GM19239 (cell line): ENCODE measurements at places on chromosomes 3 and 15.
A peak's percentile ranks its signal among the peaks of the same experiment; 100 is the strongest.

DNA sequence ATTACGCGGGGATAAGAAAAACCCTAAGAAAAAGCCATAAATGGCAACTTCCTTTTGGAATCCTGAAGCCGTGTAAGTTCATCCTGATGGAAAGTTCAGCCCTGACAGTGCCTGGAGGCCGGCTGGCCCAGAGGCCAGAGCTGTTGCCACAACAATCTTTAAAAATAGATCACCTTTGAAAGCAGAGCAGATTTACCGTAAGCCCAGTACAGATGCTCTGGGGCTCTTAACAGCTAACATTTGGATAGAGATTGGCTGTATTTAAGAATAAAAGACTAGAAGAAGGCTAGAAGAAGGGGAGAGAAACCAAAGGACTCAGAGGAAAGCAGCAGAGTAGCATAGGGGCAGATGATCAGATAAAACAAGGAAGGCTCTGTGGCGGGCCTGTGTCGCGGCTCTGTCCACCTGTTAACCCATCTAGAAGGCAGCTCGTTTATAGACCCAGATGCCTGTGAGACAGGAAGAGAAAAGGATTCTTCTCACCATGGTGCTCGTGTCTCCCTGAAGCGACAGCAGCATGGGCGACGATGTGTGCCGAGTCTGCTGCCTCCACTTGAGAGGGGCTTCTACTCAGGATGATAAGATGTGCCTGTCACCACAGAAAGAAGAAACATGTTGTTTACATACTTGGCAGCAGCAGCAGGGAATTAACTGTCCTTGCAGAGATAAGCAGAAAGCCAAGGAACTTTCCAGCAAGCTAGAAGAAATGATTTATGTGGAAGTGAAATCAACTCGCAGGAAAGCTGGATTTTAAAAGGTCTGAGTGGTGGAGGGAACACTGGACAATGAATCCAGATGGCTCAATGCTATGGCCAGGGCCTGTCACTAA is 69.9 kb downstream of the SYNM start:
- no peak for DNase-seq

DNA sequence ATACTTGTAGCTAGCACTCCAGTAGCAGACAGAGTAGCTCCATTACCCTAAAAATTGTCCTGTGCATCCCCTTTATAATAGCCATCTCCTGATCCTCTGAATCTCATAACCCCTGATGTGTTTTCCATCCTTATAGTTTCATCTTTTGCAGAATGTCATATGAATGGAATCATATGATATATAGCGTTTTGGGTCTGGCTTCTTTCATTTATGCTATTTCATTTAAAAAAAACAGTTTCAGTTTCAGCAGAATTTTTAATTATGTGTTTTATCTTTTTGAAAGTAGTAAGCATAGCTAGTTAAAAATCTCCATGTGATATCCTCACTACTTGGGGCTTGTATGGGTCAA is 132.7 kb downstream of the KLF13 start:
- no peak for DNase-seq

DNA sequence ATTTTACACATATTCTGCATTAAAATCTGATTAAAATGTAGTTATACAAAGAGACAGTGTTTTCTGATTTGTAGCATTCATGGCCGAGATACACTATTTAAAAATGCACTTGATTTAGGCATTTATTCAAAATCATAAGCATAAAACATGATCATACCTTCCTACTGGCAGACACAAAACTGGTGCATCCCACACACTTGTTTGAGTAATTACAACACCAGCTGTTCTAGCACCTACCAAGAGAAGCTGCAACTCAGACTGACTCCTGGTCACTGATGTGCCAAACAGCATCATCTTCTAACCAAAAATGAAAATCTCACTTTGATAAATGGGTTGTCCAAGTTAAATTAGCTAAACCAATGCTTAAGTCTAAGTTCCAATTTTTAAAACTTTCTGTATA is 262.7 kb upstream of the NSMCE3 start:
- DNase-seq: no peak

- no peak for DNase-seq
Observed at GRCh38 chr3:94299716-94300115, 236.9 kb downstream of the NSUN3 start.

DNA sequence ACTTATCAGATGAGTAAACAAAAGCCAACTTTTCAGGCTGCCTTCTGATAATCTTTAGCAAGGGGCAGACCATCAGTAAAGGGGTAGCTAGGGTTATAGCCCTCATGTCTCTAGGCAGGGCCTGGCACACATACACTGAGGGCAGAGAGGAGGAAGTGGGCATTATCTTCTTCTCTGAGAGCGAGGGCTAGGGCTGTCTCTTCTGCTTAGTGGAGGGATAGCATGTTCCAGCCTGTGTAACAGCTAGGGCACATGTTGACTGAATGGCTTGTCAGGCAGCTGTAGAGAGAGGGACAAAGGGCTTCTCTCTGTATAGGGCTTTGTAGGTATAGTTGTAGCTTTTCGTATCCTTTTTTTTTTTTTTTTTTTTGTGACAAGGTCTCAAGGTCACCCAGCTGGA is 17.8 kb downstream of the CRTC3 start:
- DNase-seq: no peak

DNA sequence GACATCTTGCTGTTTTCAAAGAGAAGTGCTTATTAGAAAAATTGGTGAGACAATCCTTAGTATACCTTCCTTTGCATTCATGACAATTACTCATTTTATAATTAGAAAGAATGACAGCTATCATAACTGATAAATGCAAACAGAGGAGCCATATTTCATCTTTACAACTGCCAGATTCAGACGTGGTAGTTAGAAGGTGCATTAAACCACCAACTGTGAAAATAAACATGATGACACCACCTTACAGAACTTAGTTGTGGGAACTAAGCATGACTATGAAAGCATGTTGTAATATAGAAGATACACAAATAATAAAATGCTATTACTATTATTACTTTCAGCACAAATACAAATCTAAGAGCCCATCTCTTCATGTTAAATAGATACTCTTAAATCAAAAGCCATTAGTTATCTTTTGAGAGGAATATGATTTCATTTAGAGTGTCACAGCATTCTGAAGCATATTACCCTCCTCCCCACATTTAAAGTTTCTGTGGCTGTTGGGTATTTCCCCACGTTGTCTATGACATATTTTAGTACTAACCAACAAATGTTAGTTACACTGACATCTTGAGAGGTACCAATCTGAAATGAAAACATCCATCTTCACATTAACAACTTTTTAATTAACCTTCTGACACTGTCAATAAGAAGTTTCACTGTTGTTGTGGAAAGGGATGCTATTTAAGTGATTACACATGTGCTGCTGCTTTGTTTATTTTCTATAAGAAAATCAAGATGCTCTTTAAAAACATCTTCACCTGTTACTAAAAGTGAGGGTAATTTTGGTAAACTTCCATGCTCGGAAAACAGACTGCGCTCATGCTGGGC is 163.8 kb downstream of the LSAMP start:
- no peak for DNase-seq

GRCh38 chr15:22941179-22941578 is 39.0 kb downstream of the CYFIP1 start:
- no peak for DNase-seq

DNA sequence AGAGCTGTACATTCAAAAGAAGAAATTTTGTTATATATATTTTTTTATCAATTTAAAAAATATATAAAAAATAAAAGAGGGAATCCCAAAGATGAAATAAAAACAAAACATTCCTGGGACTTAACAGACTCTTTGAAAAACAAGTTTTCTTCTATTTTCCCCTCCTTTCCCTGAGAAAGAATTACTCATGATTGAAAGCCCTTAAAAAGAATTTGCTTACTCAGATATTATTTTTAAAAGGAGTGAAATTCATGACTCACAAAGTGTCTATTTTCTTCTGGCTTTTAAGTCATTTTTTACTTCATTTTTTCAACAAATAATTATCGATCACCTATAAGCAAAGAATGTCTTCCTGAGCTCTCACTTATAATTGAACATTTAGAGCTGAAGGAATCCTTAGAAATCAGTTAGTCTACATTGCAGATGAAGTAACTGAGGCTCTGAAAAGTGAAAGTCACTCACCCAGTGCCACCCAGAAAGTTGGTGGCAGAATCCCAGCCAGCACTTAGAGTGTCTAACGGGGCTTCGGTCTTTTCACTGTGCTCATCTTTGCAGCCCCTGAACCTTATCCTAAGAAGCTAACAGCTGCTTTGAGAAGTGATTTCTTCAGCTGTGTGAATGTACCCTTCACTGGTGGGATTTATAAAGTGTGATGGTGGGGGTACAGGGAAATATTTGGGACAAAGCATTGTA is 42.5 kb upstream of the NUDT16 start:
- DNase-seq: no peak

- DNase-seq: peak; percentile 41
Observed at GRCh38 chr15:73240866-73241499, 127.8 kb downstream of the HCN4 start.

GRCh38 chr3:68706096-68706495 is 226.3 kb downstream of the TAFA4 start:
- no peak for DNase-seq

DNA sequence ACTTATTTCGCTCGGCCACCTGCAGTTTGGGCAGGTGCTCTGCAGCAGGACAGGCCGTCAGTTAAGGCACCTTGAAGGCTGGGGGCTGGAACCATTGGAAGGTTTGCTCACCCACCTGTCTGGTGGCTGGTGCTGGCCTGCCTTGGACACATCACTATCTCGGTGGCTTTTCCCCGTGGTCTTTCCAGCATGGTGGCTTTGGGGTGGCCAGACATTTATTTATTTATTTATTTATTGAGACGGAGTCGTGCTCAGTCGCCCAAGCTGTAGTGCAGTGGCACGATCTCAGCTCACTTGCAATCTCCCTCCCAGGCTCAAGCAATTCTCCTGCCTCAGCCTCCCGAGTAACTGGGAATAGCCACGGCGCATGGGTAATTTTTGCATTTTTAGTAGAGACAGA is 11.7 kb downstream of the ISG20 start:
- no peak for DNase-seq

- no peak for DNase-seq
Observed at GRCh38 chr3:61876797-61877196, 315.4 kb downstream of the PTPRG start.

DNA sequence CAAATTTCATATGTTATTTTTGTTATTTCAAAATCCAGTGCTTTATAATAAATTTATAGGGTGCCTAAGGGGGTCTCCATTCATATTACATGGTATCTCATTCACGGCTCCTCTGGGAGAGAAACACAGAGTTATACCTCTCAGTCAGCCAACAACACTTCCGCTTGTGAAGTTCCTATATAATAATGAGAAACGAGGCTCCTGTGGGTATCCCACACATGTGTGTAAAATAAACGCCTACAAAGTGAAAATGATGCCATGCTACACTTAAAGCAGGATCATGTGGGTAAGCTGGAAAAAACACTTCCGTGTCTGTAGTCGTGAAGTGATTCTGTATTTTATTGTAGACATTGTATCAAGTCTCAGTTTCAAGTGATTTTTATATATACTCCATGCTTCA is 218.8 kb upstream of the ICE2 start:
- DNase-seq: no peak

DNA sequence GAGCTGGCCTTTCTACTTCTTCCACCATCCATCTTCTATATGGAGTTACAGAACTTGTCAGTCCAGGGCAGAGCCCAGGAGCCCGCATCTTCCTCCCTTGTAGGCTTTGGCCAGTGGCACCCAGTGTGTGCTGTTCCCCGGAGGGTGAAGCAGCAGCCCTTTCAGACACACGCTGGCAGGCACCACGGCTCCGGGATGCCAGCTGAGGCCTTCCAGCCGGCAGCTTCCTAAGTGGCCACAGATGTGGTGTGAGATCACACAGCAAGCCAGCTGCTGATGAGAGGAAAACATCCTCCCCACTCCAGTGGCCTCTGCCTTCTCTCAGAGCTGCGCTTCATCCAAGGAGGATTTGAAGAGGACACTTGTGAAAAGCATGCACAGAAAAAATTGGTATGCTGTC is 24.1 kb downstream of the CRABP1 start:
- no peak for DNase-seq

GRCh38 chr3:45055032-45055410 is 28.9 kb downstream of the CLEC3B start:
- DNase-seq: no peak

DNA sequence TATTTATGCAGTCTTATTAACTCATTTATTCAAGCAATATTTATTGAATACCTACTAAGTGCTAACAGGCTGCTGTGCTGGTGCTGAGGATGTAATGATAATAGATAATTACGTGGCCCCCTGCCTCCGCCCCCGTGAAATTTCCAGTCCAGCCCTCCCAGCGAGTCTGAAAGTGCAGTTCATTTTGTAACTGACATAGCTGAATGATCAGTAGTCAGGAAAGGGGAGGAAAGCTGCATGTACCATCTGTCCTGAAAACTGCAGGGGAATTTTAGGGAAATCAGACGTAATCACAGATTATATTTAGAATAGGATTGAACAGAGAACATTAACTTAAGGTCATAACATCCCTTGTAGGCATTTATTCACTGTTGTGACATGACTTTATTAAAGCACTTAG is 736.8 kb downstream of the MCTP2 start:
- no peak for DNase-seq

DNA sequence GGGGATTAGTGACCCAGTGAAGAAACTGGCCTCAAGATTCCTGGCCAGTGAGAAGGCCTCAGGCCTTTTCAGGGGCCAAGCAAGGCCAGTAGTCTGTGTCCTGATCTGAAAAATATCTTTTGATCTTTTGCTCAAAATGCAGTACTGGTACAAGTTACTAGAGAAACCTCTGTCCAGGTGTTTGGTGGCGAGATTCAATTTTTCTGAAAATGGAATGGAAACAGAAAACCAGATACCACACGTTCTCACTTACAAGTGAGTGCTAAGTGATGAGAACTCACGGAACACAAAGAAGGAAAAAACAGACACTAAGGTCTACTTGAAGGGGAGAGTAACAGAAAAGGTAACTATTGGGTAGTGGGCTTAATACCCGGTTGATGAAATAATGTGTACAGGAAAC is 463.4 kb downstream of the ZIC1 start:
- DNase-seq: no peak

- DNase-seq: no peak
Observed at GRCh38 chr3:133750259-133750656, 4.1 kb downstream of the TF start.

GRCh38 chr3:135271177-135272025 is 476.3 kb downstream of the EPHB1 start:
- DNase-seq: no peak

DNA sequence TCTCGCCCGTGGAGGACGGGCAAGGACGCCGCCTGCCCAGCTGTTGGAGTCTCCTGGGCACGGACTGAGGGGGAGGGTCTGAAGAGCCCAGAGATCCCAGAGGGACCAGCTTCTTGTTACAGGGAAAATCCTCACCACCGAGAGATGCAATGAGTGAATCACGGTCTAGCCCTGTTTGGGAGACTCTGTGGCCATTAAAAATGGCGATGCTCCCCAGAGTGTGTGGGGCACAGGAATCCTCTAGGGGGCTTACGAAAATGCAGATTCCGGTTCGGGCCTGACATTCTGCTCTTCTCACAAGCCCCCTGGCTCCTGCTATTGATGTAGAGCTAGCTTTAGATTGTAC is 35.5 kb upstream of the EPHB3 start:
- no peak for DNase-seq

DNA sequence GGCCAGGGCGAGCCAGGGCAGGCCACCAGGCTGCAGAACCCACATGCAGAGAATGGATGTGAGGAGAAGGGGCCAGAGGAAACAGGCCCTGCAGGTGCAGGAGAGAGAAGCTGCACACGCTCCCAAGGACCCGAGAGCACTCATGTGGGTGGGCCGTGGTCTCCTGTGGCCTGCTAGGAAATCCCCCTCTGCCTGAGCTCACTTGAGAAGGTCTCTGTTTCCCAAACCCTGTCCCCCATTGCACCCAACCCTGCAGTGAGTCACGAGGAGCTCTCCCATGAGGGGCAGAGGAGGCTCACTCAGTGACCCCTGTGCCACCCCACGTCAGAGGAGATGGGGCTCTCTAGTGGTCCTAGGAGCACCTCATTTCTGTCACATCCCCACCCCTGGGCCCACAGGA is 111.1 kb downstream of the KLF13 start:
- DNase-seq: no peak
